ENCODE measurements at places on chromosomes 2 and 18.

DNA sequence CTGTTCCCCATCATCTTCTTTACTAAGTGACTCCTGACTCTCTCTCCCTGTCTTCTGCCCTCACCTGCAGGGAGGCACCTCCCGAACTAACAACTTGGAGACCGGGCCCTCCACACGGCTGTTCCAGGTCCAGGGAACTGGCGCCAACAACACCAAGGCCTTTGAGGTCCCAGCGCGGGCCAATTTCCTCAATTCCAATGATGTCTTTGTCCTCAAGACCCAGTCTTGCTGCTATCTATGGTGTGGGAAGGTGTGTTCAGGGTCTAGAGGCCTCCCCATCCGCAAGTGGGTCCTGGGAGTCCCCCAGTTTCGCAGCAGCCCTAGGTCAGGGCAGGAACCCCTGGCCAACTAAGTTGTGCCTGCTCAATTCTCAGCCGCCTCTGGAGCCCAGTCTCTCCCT, 15.5 kb downstream of the VIL1 start:
- DNase-seq, result no peak

DNA sequence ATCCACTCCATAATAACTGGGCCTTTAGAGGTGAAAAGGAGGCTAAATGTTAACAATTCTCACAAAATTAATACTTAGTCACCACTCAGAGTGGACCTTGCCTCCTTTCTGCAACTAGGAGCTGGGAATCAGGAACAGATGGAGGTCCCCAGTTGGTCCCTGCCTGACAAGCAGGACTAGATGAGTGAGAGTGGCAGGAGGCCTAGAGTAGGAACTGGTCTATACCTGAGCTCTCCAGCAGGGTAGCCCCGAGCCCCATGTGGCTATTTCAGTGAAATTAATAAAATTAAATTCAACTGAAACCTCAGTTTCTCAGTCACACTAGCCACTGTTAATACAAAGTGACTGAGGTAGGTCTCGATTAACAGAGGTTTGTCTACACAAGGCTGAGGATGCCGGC, 150.5 kb downstream of the MYO5B start:
- DNase-seq, result no peak

GRCh38 chr2:213068676-213069359, 82.6 kb downstream of the IKZF2 start:
- no peak for DNase-seq

GRCh38 chr2:30257266-30258214, 26.2 kb downstream of the LBH start:
- DNase-seq, result no peak

GRCh38 chr2:30611583-30611982, 164.5 kb downstream of the LCLAT1 start:
- no peak for DNase-seq

- DNase-seq, result peak; percentile 69
Observed at GRCh38 chr2:95025406-95026319, at the start of gene MAL. Gene MAL, plus strand, starts transcription at chr2:95025708. Its CDS starts 85 bp downstream, at chr2:95025793.
